ENCODE measurements at places on chromosomes 5 and 9.

DNA sequence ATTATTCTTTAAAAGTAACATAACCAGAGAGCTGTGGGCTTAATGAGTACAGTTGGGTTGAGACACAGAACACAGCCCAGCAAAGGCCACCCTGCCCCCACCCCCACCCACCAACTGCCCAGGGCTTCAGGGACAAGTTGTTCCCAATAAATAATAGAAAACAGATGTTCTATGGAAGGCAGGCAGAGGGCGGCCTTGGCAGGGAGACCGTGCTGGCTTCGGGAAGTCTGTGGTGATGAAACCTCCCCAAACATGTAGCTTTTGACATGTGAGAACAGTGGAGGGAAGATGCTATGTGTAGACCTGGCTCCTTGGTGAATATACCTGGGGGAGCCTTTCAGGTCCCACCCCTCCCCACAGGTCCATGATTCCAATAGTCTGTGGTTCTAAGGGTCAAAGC is 10.0 kb downstream of the TRAF1 start:
- DNase-seq, result no peak

- no peak for DNase-seq
Observed at GRCh38 chr5:136484808-136485325, 119.5 kb upstream of the TRPC7 start.

DNA sequence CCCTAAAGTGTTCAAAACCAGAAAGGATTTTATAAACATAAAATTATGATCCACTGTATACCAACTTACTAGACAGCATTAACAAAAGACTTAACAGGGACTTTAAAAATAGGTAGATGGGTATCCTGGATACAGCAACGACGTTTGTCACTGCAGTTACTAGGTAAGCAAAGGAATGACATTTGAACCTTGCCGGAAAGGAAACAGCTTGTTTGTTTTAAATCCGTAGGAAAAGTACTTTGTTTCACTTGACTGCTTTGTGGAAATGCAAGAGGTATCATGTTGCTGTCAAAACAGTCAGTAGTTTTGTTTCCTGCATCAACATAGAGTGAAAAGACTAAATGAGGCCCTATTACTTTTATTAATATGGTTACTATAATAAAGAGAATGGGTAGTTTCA is 122.9 kb downstream of the CDC42SE2 start:
- DNase-seq, result no peak

DNA sequence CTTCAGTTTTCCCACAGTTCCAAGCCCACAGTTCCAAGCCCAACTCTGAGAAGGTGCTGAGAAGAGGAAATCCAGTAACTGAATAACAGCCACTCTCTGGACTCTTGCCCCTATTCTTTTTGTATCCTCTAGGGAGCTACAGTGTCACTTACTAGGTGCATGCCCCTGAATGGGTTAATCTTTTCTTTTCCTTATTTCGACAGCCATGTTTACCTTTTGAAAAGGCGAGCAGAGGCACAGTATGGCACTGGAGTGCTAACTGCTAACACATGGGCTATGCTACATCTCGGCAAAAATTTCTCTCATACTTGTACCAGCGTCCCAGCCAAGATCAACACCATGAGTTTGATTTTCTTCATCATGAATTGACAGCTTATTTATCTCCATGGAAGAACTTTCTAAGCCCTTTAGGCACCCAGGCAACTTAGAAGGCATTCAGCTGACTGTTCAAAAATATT is 222.6 kb downstream of the EBF1 start:
- DNase-seq, result no peak

- DNase-seq, result no peak
Observed at GRCh38 chr9:76688471-76689238, 75.6 kb upstream of the PCA3 start.

- DNase-seq, result no peak
Observed at GRCh38 chr5:111271885-111272284, 47.7 kb downstream of the CAMK4 start.

- peak; percentile 72 for DNase-seq
Observed at GRCh38 chr5:82396871-82397514, 118.8 kb upstream of the RPS23 start.

GRCh38 chr5:633501-633955 is 21.4 kb downstream of the CEP72 start:
- DNase-seq, result peak; percentile 53

DNA sequence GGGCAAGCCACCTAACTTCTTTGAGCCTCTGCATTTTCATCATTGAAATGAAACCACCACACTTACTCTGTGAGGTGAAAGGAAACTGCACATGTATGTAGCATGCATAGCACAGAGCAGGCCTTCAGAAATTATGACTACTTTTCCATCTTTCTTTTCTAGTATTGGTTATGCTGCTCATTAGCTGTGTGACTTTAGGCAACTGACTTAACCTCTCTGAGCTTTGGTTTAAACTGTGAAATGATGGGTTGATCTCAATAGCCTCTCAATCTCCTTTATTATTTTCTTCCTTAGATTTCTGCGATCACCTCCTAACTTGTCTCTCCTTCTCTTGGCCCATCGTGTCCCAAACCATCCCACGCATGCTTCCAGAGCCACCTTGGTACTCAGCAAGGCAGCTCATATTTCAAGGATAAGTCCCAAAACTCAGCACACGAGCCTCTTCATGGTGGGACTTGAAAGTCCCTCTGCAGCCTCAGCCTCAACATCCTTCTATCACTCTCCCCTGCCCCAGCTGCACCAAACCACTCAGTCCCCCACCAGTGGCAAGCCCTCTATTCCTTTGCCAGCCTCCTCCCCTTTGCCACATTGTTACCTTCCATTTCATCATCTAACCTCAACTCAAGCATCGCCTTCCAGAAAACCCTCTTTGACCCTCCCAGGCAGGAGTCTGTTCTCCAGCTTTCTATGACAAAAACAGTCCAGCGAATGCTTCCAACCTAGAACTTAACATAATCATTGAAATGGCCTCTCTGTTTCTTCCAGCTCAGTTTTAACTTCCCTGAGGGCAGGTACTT is 60.3 kb upstream of the DNAH5 start:
- DNase-seq, result no peak
